Left hindlimb (tissue), 1 donor: ENCODE measurements at places on chromosomes 11 and 22.

DNA sequence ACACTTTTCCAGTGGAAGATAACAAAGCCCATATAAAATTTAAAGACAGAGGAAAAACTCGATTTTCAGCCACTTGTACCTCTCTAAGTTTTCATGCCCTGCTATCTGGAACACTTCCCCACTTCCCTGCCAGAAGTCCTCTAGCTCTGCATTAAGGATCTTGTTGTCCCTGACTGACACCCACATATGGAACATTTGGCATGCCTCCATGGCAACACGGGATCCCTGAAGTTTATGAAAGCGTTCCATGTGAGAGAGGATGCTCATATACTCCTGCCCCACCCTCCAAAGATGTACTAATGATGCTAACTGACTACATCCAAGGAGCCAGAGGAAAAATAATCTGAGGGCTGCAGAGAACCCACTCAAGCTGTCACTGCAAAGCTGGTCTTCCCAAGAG lies 8.8 kb upstream of the C11orf91 start:
- DNase-seq = no peak

- no peak for DNase-seq
These were observed 35.6 kb upstream of the TMEM123 start for GRCh38 chr11:102488208-102488607.

DNA sequence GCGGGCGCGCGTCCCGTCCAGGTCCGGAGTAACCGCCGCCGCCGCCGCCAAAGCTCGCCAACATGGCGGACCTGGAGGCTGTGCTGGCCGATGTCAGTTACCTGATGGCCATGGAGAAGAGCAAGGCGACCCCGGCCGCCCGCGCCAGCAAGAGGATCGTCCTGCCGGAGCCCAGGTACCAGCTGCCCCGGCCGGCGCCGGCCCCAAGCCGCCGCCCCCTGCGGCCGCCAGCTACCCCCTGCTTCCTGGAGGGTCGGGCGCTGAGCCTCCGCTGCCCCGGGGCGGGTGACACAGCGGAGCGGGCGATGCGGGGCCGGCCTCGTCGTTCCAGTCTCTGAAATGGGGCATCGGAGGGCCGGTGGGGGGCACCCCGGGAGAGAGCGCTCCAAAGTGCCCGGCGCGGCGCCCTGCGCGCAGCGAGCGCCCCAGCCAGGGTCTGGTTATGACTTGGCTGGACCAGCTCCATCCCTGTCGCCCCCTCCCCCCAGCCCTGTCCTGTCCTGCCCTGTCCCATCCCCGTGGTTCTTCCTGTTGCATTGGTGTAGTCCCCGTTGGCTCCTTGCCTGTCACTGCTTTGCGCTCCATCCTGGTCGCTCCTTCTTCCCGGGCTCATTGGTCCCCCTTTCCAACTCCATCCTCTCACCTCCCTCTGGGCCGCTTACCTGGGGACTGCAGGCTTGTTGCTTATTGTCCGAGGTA lies 653 bp downstream of the GRK3 start:
- DNase-seq = peak; percentile 49

- DNase-seq = no peak
These were observed 2.4 kb upstream of the SLC15A3 start for GRCh38 chr11:60954421-60954820.

DNA sequence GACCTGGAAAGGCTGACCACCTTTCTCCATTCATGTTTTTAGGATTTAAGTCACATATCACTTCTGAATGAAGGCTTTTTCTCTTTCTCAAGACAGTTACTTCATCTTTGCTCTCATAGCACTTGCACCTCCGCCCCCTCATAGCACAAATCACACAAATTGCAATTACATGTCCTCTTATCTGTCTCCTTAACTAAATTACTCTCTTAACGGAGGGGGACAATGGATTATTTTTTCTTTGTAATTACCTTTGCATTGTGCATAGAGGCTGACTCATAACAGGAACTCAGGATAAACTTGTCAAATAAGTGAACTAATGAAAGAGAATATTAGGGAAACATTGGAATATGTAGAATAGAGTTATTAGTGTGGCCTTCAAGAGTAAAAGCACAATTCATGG lies 94.7 kb downstream of the MUC15 start:
- no peak for DNase-seq

DNA sequence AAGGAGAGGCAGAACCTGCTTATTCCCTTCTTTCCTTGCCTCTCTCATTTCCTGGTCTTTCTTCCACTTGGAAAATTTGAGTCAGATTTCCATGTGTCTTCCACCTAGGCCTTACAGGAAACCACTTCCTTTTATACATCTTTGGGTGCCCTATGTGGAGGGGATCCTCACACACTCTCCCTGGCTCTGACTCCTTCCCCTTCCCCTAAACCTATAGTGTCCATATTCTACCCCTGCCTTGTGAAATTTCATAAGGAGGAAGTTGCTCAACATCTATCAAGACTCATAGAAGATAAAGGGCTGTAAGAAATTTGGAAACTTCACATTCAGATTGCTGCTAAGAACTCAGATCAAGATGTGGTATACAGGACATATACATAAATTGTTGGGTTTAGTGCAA lies 20.4 kb downstream of the TUG1 start:
- DNase-seq = no peak

GRCh38 chr11:61855939-61856680 lies 28.0 kb downstream of the FADS2 start:
- no peak for DNase-seq

- no peak for DNase-seq
These were observed 24.4 kb upstream of the FBLN1 start for GRCh38 chr22:45478108-45478771.

DNA sequence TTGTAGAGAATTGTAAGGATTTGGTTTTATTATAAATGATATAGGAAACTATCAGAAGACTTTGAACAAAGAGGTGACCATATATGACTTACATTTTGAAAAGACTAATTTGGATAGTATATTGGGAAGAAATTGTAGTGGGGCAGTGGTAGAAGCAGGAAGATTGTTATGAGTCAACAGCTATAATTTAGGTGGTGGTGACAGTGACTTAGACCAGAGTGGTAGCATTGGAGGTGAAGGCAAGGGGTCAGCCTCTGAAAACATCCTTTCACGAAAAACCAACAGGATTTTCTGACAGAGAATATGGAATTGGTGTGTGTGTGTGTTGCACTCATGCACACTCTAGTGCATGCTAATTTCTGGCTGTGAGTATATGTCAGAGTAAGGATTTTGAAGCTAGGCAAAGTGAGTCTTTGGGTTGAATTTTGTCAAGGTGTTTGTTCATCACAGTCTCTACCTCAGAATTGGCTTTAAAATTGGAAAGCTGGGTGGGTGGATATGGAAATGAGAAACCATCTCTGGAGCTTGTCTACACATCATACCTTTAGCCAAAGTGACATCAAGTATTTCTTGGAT lies 8.2 kb upstream of the HBE1 start:
- no peak for DNase-seq

DNA sequence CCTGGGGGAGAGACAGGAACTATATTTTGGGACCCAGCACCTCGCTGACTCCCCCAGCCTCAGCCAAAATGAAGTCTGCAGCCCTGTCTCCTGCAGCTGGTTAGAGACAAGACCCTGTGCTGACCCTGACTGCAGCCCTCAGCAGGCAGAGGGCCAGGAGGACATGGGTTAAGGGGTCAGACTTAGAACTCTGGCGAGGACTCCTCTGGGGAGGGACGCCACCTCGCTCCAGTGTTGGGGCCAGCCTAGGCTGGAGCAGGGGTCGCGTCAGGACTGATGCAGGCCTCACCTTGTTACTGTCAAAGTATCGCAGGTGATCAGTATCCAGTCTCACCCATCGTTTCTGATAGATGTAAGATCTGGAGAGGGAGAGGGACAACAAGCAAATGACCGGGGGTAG lies 36.9 kb upstream of the PDE2A start:
- DNase-seq = no peak

GRCh38 chr11:57294225-57295131 lies 30.3 kb downstream of the TNKS1BP1 start:
- DNase-seq = no peak

GRCh38 chr11:36218283-36218921 lies 70.8 kb downstream of the COMMD9 start:
- no peak for DNase-seq
